ENCODE measurements at places on chromosomes 4 and X.

DNA sequence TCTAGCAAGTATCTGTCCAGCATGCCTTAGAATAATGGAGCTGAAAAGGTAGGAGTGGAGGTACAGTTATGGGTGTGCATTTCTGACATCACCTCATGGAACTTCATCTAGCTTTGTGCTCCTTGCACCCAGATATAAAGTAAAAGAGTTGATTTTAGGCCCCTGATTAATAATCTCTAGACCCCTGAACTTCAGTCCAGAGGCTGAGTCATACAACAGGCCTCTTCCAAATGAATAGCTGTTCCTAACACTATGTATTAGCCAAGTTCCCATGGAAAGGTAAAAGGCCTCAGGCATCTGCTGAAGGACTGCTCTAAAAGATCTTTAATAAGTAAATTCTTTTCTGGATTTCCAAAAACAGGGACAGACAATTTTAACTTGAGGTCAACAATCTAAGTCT, 16.2 kb downstream of the TBC1D9 start:
- no peak for DNase-seq

DNA sequence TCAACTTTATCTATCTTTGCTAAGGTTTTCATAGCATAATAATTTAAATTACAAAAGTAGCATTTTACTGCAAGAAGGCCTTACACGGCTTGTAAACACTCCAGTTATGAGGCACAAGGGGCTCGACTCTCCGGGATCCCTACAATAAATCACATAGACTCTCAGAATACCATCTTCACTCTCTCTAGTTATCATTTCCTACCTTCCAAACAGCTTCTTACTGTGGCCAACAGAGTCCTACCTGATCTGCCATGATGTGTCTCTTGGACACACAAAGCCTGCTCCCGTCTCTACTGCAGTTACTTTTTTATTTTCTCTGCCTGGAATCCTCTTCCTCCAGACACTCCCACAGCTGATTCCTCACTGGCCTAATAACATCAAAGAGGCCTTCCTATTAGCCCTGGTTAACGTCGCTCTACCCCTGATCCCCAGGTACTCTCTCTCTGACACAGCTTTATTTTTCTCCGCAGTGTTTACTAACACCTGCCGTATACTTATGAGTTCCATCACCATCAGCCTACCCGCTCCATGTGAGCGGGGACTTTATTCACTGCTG, 559.6 kb upstream of the DIPK2B start:
- DNase-seq = no peak

- DNase-seq = no peak
Observed at GRCh38 chr4:186943411-186943810, 219.8 kb upstream of the FAT1 start.

- DNase-seq = no peak
Observed at GRCh38 chr4:21304540-21304887, 604.3 kb downstream of the PACRGL start.

DNA sequence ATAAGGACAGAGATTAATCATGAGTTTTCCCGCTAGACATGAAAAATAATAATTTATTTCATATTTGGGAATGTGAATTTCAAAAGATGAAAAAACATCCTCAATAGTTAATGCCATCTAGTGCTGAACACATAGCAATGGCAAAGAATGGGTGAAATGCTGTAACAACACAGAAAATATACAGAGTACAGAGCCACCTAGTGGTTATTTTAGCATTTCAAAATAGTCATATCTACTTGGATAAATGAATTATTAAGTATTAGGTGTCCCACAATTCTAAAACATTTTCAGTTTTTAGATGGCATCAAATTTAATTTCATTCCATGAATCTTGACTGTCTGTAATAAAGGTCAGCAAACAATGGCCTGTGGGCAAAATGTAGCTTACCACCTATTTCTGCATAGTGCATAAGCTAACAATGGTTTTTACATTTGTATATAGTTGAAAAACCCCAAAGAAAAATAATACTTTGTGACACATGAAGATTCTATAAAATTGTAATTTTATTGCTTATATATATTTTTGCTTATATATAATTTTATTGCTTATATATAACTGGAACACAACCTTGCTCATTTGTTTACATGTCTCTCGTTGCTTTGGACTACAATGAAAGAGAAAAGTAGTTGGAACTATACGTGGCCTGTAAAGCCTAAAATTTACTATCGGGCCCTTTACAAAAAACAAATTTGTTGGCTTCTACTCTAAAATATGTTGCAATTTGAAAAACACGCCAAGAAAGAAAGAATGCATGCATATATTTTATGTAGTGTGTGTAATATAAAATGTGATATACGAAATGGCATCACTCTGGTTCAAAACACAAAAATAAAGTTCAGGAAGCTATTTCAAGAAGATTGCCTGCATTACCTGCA, 99.1 kb upstream of the FAM47C start:
- no peak for DNase-seq

- no peak for DNase-seq
Observed at GRCh38 chr4:172514011-172514410, 654.6 kb upstream of the GALNT7 start.

DNA sequence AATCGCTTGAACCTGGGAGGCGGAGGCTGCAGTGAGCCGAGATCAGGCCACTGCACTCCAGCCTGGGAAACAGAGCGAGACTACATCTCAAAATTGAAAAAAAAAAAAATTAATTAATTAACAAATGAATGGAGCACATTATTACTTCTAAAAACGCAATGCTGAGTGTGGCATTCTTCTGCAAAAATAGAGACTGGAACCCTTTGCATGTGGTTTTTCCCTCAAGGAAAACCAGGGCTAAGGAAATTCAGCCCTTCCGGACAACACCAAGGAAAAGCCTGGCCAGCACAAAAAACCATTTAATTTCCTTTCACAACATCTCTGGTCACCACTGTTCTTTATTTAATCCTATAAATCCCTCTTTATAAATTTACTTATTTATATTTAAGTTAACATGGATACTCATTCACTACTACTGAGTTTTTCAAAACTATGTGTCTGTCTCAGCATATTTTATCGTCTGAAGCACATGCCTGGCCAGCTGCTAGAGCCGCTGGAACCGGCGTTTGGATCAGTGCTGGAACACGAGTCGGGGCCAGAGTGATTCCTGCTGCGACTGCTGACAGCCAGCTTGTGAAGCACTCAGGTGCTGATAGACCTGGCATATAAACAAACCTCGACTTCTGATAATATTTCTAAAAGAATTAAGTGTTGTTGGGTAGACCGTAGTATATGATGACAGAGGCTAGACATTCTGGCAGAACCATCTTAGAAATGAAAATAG, 84.5 kb upstream of the WWC2 start:
- DNase-seq = no peak

DNA sequence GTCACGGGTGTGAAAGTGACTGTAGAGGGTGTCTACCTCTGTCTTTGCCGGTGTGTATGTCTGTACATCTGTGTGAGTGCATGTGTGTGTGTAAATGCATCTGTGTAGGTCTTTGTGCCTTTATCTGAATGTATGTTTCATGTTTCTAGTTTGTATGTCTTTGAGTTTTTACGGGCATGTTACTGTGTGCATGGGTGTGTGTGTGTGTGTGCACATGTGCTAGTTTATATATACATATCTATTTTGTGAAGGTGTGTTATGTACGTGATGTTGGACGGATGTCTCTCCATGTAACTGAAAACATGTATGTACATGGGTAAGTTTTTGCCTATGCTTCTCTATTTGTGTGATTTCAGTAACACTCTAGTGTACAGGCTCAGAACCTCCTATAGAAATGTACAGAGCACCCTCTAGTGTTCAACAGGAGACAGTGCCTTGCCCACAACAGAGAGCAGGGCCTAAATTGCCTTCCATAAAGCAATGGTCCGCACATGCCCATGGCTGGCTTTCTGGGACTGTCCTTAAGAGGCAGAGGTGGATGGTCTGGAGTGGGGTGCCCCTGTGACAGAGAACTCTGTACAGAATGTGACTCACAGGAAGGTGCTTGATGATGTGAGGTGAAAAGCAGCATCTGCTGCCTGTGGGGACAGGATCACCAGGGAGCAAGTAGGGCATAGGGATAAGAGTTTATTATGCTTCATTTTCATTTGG, 343.5 kb downstream of the RAPGEF2 start:
- no peak for DNase-seq

- no peak for DNase-seq
Observed at GRCh38 chrX:49988143-49988542, 65.7 kb downstream of the CLCN5 start.

DNA sequence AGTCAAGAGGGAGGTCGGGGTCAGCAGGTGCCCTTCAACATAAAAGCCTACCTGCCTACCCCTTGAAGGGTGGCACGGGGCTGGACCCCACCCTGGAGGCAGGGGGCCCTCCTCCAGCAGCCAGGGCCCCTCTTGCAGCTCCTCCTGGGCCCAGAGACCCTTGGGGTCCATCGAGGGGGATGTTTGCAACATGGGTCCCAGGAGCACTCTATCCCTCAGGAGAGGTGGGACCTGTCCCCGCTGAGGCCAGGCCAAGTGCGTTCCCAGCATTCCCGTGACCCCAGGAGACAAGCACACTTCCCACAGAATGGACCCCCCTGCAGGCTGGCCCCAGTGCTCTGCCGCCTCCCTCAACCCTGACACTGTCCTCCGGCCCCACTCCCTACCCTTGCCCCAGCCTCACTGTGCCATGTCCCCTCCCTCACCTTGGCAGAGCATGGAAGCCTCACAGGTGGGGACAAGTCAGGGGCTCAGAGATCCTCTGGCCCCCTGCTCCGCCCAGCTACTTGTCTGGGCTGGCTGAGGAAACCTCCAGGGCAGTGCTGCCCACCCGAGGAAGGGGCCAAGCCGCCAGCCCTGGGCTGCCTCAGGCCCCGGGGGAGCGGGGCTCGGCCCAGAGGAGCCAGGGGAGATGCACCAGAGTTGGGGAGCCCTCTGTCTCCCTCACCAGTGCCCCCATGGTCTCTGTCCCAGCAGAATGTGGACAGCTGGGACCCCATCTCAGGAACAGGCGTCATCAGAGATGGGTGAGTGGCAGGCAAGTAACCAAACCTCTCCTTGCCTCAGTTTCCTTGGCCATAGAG, 2.2 kb downstream of the MXD4 start:
- DNase-seq = no peak

- DNase-seq = no peak
Observed at GRCh38 chr4:107351196-107351595, 315.1 kb upstream of the DKK2 start.

GRCh38 chrX:124726292-124726691, 379.9 kb downstream of the SH2D1A start:
- no peak for DNase-seq

DNA sequence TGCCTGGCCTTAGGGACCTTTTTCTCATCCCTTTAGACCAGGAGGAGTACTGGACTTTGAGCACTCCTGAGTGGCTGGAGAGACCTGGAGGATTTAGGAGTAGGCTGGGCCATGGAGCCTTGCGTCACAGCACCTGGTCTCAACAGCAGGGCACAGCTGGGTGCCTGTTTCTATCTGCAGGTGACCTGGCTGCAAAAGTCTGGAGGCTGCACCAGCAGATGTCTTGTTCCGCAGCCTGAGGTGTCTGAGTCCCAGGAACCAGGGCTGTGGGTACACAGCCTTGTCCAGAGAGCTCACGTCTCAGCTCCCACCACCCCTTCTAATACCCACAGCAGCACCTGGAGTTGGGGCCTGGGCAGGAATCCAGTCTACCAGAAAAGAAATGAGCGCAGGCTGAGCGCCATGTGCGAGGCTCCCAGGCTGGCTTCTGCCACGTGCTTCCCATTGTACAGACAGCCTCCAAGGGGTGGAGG, 5.0 kb upstream of the NSD2 start:
- DNase-seq = no peak

GRCh38 chr4:139524062-139524631, 31.9 kb downstream of the SETD7 start:
- DNase-seq = no peak

GRCh38 chr4:66252291-66252690, 582.0 kb upstream of the EPHA5 start:
- no peak for DNase-seq

GRCh38 chr4:21901831-21902230, 46.7 kb downstream of the KCNIP4 start:
- DNase-seq = no peak

DNA sequence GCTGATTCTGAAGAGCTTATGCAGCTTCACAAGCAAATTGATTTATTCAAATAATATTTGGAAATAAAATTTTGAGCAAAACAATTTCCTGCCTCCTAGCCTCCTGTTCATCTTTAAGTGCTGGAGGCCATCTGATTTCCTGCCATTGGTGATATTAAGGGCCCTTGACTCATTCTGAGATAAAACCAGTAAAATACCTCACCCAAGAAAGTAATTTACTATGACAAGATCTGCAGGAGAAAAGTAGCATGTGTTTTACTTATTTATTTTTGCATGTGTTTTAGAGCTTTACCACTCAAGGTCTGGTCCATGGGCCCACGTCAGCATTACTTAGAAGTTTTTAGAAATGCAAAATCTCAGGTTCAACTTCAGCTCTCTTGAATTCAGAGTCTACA, 67.7 kb downstream of the DCLK2 start:
- DNase-seq = no peak

- DNase-seq = no peak
Observed at GRCh38 chr4:52376132-52376704, 282.9 kb downstream of the USP46 start.

GRCh38 chrX:154443992-154444754, at the start of gene FAM50A:
FAM50A (plus strand) TSS chrX:154444141; CDS start chrX:154444236, 95 bp downstream.
- DNase-seq = peak; percentile 63
